ENCODE measurements at places on chromosomes 5 and 9. TPM values are rescaled to one million over a fixed set of nuclear protein-coding genes. Genes with fewer than 3 reads are reported as not detected.

Gene MYORG
- 1.0 TPM for total RNA-seq

Gene PCDHGA4
- total RNA-seq: 7.7 TPM

Gene GEMIN5
- total RNA-seq: 10.0 TPM

Gene DDX4
- total RNA-seq: not detected

DNA sequence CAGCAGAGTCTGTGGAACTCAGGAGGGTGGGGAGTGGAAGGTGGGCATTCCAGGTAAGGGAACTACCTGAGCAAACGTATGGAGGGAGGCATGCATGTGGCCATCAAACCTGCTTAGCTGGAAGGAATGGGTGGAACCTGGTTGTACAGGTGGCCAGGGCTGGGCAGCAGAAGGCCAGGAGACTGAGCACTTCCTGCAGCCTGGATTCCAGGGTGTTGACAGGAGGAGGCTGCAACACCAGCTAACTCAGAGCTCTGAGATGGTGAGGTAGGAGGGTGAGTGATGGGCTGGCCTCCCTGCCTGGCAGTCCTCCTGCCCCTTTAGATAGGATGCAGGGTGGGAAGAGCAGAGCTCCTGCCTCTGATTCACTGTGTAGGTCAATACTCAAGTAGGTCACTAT, 92.5 kb upstream of the CPEB4 start:
- H3K4me1 ChIP-seq: no peaks in the 10 kb centered on the region
- no peak for DNase-seq
- no peaks in the 10 kb centered on the region for H3K27me3 ChIP-seq

DNA sequence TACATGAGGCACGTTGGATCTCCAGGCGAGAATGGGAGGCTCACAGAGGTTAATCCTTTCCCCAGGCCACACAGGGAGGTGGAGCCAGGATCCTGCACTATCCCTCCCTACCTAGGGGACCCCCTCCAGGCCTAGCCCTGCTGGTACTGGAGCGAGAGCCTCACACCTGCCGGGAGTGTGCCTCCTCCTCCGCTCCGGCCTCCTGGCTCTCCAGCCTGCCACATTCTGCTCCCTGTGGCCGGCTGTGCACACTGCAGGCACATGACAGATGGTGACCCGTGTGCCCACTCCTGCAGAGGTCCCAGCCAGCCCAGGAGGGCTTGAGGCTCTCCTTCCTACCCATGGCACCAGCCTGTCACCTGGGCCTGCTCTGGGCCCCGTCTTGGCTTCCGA, 93.4 kb downstream of the RXRA start:
- H3K4me1 ChIP-seq: peaks cover 14% of the 10 kb centered on the region
- no peak overlapping the region for H3K27ac ChIP-seq
- no peak overlapping the region for H3K4me3 ChIP-seq
- DNase-seq: no peak
- H3K27me3 ChIP-seq: no peaks in the 10 kb centered on the region

GRCh38 chr5:4857761-4858160, 282.4 kb upstream of the ADAMTS16 start:
- H3K27me3 ChIP-seq: no peaks in the 10 kb centered on the region
- no peak overlapping the region for H3K4me3 ChIP-seq
- no peak for DNase-seq
- no peaks in the 10 kb centered on the region for H3K36me3 ChIP-seq

DNA sequence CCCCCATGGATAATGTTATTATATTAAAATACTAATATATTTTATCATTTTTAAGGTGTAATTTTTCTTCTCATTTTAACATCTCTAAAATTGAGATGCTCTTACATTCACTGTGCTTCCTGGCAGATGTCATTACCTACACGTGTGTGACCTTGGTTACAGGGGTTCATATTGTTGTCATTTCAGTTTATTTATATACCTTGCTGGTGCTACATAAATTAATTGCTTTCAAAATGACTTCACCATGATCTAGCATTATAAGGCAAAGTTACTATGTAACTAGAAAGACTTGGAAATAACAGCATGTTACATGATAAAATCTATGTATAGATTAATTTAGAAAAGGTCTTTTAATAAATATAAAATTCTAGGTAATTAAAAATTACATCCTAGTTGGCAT, 60.9 kb downstream of the ARHGEF28 start:
- H3K27ac ChIP-seq: no peak overlapping the region
- H3K4me3 ChIP-seq: no peak overlapping the region
- no peaks in the 10 kb centered on the region for H3K4me1 ChIP-seq
- DNase-seq: no peak
- no peaks in the 10 kb centered on the region for H3K27me3 ChIP-seq
